ENCODE measurements at places on chromosomes 7 and 10.

DNA sequence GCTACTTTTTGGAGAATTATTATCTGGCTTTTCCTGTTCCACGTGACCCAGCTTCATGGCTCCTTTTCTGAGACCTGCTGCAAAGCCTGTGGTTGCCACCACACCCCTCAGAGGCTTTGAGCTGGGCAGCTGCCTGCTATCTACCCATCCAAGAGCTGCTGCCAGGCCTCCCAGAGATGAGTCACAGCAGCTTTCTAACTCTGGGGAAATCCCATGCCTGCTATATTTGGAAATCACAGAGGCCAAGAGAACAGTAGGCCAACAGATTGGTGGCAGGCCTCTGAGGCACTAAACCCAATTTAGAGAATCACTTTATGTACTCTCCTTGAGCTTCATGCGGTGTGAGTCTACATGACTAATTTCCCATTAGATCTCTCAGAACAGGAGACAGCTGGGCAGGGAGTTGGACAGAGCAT, 35.2 kb downstream of the SGCE start:
- no peak for DNase-seq

- DNase-seq: no peak
Observed at GRCh38 chr7:49127359-49127913, 203.1 kb downstream of the CDC14C start.

DNA sequence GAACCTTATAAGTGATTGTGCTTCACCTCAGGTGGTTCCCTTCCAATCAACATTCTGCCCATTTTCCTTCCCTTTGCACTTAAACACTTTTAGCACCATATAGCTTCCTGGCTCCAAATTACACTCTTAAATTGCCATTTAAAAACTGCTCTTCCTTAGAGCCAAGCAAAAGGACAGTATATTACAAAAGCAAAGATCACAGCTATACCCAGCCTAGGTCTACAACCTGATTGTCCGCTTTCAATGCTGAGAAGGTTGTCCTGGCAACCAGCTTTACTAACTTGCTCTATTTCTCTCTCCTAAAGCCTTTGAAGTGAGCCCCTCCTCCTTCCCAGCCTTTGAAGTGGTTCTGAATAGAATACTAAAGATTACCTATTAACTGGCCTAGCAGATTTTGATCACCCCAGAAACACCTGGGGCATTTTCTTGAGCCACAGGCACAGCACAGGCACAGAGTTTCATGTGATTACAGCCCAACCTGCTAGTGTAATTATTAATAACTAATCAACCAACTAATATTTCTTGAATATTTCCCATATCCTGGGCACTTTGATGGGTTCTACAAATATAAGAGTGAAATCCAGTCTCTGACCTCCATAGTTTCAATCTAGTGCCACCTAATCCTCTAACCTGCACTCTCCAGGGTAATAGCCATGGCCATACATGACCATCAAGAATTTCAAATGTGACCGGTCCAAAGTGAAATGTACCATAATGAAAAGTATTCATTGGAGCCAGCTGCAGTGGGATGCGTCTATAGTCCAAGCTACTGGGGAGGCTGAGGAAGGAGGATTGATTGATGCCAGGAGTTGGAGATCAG, 63.6 kb upstream of the TRIM24 start:
- DNase-seq: peak; percentile 47

DNA sequence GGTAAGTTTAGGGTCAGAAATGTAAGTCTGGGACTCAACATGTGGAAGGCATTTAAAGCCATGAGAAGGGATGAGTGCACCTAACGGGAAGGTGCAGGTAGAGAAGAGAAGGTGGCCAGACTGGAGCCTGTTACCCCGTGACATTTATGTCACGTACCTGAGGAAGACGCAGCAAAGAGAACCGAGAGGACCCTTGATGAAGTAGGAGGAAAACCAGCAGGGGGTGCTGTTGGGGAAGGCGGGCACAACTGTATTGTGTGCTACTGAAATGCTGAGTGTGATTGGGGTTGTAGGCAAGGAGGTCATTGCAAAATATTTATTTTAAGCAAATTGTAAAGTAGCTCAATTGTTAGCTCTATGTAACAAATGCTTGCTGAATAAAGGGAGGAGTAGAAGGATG, 338.2 kb upstream of the PRKCQ start:
- DNase-seq: peak; percentile 60

GRCh38 chr7:70953796-70954195, 178.1 kb upstream of the GALNT17 start:
- DNase-seq: no peak

DNA sequence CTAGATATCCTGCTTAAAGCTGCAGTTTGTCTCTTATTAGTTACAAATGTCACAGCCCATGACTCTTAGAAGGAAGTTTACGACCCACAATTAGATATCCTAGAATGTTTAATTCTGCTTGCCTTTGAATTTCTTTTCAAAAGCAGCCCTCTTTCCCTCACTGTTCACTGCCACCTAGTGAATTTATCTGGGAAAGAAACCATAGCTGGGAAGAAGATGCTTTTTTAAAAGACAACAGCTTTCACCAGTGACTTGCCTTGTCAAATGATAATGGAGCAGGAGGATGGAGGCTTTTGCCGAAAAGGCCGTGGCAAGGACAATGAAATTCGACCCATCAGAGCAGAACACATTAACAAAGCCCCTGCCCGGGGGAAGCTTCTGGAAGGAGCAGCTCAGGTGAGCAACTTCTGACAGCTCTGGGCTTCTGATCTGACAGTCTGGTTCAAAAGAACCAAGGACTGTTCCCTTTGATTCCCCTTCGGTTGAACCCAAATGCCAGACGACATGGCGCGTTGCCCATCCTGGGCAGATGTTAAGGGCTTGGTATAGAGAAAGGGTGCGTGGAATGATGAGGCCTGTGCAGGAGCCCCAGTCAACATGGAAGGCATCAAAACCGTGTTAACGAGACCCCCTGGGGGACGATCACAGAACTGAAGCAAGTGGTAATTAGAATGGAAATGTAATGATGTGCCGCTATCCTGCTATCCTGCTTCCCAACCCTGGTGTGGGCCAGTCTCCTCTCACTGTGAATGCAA, 236.8 kb downstream of the FRMD4A start:
- DNase-seq: peak; percentile 63

DNA sequence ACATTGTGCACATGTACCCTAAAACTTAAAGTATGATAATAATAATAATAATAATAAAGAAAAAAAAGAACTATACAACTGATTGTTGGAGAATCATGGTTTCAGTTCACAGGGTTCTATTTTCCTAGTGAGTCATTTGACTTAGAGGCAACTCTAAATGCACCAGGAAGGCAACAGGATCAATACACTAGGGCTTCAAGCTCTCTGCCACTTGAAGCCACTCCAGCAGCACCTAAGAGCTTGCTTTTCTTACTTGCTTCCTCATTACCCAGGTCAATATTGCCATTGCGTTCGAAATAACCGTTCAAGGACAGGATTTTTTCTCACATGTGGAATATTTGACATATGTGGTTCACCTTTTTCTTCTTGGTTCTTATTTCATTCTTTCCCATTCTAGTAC, 189.7 kb downstream of the GRM3 start:
- no peak for DNase-seq

DNA sequence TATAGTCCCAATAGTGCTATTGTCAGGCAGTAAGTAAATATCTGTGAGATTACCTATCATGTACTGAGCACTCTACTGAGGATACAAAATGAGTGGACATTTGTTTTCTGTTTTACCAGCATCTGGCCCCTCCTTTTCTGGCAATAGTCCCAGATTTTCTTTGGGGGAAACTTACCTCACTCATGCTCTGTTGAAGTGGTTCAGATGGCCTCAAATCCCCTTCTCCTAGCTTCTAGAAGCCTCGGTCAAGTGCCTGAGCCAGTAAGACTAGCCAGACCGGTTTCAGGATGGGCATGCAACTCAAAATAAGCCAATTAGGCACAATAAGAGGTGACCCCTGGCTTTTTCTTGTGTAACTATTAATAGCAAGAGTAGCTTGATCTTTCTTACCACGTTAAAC, 19.7 kb downstream of the TRDMT1 start:
- DNase-seq: no peak

- DNase-seq: no peak
Observed at GRCh38 chr10:119371704-119372663, 164.6 kb downstream of the GRK5 start.

GRCh38 chr7:18387191-18387735, 108.3 kb upstream of the HDAC9 start:
- no peak for DNase-seq

- DNase-seq: peak; percentile 71
Observed at GRCh38 chr7:114825423-114825951, 96.4 kb upstream of the MDFIC start.

DNA sequence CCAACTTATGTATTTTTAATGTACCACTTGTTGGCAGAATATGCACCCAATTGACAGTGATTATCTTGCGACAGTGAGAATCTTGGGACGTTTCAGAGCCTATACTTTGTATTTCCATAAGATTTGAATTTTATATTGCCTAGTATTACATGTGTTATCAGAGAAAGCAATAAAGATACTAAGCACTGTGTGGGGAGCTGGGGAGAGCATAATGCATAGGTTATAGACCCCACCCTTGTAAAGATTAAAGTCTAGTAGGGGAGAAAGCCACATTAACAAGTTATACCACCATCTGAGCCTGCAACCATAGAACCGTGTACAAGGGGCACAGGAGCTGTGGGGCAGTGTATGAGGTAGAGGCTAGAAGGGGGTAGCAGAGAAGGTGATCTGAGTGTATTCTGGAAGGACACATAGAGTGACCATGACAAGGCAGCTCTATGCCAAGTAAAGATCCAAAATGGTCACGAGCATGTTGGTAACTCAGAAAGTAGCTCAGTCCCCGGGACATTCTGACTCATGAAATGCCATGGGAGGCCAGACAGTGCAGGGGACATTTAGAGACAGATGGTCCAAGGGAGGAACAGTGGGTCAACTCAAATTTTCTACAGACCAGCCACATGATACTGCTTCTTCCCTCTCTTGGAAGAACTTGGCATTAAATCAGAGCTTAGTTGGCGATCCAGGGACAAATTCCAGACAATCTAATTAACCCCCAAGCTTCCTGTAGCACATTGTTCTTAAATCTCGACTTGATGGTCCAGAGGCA, 84.5 kb downstream of the ADRA2A start:
- no peak for DNase-seq

GRCh38 chr7:44063894-44064651, 1.3 kb downstream of the PGAM2 start:
- DNase-seq: peak; percentile 75

DNA sequence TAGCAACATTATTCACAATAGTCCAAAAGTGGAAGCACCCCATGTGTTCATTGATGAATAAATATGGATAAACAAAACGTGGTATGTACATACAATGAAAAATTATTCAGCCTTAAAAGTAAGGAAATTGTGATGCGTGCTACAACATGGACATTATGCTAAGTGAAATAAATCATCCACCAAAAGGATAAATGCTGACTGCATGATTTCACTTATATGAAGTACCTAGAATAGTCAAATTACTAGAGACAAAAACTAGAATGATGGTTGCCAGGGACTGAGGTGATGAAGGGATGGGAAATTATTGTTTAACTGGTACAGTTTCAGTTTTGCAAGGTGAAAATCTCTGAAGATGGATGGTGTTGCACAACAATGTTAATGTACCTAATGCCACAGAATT, 56.6 kb downstream of the THSD7A start:
- DNase-seq: no peak

- no peak for DNase-seq
Observed at GRCh38 chr7:99120501-99120900, 23.4 kb downstream of the SMURF1 start.

DNA sequence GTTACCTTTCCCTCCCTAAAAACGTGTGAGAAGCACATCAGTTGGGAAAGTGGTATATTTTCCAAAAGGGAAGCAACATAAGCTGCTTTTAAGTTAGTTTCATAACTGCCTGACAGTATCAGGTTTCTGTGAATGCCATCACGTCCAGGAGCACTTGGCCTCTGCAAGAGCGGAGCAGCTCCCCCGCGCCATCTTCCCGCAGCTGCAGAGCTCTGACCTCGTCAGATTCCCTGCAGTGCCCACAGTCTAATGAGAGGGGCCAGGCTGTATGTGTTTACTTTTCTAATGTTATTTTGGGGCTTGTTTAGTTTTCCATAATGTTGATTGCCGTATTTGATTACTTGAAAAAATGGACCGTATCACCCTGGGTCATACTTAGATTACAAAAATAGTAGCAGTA, 74.2 kb downstream of the MGMT start:
- no peak for DNase-seq

- DNase-seq: no peak
Observed at GRCh38 chr7:5872326-5872725, 8.3 kb upstream of the OCM start.

GRCh38 chr7:131673576-131673975, 117.1 kb upstream of the PODXL start:
- DNase-seq: no peak

GRCh38 chr10:1525354-1526162, 211.8 kb downstream of the ADARB2 start:
- no peak for DNase-seq

DNA sequence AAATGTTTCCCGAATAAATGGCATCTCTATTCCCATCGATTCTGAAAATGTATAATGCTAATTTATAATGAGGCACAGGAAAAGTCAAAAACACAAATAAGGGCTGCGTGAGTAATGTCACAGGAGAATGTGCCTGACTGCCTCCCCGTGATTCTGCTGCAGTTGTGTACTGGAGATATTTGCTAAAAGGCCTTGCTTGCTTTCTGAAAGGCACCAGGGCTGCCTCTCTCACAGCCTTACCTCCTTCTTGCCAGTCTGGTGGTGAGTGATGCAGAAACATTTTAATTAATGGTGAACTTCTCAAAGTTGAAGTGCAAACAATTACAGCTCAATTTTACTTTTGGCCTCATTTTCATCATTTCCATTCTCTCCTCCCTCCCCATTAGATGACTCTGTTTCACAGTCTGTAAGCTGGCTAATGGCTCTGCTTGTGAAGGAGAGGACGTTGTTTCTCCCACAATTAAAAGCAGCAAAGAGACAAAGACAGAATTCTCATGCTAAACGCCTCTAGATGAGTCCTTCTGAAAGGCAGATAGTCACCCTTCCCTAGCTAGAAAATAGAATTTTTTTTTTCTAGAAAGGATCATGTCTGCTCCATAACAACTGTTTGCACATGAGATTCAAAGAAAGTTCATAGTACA, 377.6 kb downstream of the MDFIC start:
- DNase-seq: no peak

GRCh38 chr10:75477680-75478079, 46.3 kb downstream of the LRMDA start:
- peak; percentile 8 for DNase-seq

DNA sequence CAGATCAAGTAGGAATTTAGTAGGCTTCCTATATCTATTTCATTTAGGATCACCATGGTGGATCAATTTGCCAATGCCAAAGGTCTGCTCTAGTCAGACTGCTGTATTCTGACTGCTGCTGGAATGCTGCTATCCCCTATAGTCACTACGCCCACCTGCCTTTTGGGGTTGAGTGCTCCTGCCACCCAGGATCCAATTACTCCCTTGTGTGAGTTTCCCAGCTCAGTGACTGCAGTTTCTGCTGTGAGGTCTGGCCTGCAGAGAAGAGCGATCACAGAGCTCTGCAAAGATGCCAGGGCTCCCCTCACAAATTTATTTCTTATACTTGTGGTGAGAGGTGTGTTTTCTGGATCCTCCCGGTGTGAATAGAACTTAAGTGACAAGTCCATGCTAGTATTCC, 88.1 kb upstream of the FOXI2 start:
- DNase-seq: no peak

GRCh38 chr7:143485094-143485493, 7.4 kb downstream of the TAS2R41 start:
- no peak for DNase-seq

GRCh38 chr10:104279550-104280259, 10.7 kb downstream of the GSTO2 start:
- DNase-seq: no peak

Data from H9 (cell line).